Choroid plexus epithelial cell (primary cell): ENCODE measurements at places on chromosomes 12 and 14.

DNA sequence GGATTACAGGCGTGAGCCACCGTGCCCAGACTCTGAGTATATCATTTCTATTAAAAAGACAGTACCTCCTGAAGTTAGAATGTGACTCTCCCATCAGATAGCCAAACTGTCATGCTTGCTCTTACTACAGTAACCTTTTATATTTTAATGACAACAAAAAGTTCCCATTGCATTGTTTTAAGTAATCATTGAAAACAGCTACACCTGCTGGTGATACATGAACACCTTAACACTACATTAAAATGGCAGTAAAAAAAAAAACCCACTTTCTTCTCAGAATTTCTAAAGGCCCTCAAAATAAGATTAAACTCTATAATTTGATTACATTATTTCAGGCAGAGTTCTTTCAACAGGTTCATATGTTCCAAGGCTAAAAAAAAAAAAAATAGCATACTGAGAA is 76.7 kb downstream of the SH2B3 start:
- peak; percentile 15 for DNase-seq

DNA sequence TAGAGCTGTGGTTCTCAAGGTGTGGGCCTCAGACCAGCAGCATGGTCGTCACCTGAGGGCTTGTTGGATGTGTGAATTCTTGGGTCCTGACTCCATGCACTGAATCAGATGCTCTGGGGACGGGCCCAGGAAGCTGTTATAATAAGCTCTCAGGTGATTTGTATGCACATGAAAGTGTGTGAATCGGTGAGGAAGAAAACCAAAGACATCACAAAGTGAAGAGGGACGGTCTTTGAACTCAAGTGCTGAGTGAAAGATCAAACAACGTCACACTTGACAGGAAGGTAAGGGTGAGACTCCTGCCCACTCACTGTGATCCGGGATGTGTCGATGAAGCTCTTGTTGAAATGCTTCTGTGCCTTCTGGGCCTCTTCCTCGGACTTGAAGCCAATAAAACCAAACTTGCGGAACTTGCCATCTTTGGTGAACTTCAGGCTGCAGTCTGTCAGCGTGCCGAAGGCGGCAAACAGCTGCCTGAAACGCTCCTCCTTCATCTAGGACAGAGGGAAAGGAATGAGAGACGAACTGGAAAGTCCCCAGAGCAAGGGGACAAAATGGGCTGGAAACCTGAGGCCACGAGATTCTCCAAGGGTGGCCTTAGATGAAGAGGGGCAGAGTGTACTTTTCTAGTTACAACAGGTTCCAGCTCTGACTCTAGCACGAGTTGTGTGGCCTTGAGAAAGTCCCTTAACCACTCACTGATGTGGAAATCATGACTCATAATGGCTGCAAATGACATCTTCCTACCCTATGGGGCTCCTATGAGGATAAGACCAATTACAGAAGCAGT is 4.0 kb downstream of the RBM19 start:
- peak; percentile 69 for DNase-seq

DNA sequence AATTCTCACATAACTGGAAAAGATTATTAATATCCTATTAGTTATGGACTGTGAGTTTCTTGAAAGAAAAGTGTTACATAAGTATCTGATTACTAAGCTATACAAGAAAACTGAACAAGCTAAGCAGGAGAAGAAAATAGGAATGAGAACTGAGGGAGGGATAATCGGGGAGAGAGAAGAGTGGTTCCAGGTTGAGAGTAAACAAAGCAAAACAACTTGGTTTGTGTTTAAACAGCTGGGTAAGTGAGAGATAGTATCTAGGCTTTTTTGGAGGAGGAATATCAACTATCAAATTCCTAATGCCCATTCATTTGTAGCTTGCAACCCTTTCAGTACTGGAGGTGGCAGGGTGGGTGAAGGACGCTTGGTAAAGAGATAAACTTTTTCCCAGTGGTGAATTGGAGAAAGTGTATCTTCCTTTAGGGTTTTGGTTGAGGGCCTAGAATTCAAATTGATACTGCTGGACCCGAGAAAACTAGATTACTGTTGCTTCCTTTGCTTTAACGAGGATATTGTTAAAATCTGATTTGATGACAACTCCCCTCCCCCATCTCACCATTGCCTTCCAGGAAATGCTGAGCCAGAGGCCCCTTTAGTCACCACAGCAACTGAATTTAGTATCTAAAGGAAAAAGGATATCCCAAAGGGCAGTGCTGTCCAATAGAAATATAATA is 2.0 kb upstream of the SLC2A3 start:
- peak; percentile 62 for DNase-seq

GRCh38 chr12:108686780-108687179 is 44.5 kb downstream of the CORO1C start:
- DNase-seq: no peak

DNA sequence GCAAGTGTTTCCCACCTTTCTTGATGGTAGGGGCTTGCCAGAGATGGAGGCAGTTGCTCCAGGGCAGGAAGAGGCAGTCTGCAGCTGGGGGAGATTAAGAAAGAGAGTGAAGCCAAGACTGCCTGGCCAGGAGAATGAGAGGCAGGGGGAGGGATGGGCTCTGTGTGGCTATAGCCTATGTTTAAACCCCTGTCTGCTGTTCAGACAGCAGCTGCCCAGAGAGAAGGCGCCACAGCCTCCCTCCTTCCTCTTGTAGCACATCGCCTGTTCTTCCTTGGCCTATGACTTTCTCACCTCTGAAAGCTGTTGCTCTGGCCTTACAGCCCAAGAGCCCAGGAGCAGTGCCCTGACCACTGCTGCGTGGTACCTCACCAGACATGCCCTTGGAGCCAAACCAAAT is 61.7 kb downstream of the EMP1 start:
- DNase-seq: no peak

DNA sequence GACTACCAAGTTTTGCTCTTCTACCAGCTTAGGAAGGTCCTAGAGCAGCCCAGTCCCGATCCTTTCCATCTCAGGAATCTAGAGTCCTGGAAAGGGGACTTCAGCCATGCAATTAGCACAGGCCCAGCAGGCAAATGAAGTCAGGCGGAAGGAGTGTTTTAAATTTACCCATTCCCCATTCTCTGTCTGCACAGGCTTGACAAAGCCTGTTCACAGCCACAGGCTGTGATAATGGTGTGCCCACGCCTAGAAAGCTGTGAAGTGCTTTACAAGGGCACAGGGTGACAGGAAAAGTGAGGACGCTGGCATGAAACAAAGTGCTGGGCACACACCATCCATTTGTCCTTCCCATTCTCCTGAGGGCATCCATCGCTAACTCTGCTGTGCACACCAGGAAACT is 79.0 kb downstream of the PITPNM2 start:
- no peak for DNase-seq

GRCh38 chr12:55929306-55929791 is 1.6 kb upstream of the DGKA start:
- DNase-seq: no peak
